A549 (cell line): ENCODE measurements at places on chromosomes 6 and 20.

GRCh38 chr6:130872250-130873095, 45.3 kb downstream of the SMLR1 start:
- peak; percentile 41 for DNase-seq

DNA sequence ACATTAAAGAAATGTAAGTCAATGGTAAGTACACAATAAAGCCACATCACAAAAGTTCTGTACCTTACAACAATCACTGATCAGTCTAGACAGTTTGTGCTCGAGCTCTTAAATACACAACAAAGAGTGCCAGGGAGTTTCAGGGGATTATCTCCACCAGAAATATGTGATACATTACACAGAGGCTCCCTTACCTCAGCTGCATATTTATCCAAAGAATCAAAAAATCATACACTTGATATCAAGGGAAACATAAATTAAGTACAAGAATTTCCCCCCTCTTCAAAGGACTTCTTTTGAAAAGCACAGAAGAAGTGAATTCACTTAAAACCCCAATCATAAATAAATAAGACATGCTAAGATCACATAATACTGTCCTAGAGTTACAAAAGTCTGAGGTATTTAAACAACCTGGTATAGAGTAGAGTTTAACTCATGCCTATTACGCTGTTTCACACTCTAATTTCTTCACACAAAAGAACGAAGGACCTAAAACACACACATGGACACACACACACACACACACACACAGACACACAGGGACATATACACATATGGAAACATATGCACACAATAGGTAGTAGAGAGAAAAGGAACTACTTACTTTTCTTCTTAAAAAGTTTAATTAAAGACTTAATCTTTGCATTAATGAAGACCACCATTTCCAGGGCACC, 528 bp downstream of the NHSL1 start:
- DNase-seq = no peak

GRCh38 chr6:145267076-145267867, 468.0 kb downstream of the EPM2A start:
- no peak for DNase-seq

- DNase-seq = peak; percentile 91
Measured at GRCh38 chr6:26595669-26596269, 984 bp upstream of the ABT1 start.

DNA sequence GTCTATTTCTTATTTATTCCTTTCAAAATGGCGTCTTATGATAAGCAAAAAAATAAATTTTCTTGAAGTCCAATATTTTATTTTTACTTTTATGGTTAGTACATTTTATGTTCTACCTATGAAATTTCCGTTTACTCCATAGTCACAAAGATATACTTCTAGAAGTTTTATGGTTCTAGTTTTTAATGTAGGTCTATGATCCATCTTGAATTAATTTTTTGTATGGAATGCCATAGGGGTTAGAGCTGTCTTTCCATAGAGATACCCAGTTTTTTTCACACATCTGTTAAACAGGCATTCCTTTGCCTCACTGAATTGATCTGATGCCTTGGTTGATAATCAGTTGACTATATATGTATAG, 24.9 kb upstream of the ASIP start:
- DNase-seq = no peak

DNA sequence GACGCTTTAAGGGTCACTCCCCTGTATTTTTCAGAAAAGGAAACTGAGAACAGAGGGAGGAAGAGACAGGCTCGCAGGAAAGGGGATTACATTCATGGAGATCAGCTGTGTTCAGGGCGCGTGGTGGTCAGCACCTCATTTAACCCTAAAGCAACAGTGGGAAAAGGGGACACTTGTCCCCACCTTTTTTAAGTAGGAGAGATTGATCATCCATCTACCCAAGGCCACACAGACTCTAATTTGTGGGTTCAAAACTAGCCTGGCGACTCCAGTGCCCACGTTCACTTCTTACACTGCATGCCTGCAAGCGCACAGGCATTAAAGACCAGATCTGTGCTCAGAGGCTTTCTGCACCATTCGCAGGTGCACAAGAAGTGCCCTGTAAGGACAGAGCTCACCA, 167.9 kb upstream of the SNX9 start:
- no peak for DNase-seq

- DNase-seq = peak; percentile 41
Measured at GRCh38 chr20:5933802-5934436, 16.4 kb downstream of the TRMT6 start.

GRCh38 chr20:19260412-19261090, 48.1 kb downstream of the SLC24A3 start:
- DNase-seq = no peak

GRCh38 chr20:33351696-33352095, 49.6 kb downstream of the CDK5RAP1 start:
- no peak for DNase-seq

DNA sequence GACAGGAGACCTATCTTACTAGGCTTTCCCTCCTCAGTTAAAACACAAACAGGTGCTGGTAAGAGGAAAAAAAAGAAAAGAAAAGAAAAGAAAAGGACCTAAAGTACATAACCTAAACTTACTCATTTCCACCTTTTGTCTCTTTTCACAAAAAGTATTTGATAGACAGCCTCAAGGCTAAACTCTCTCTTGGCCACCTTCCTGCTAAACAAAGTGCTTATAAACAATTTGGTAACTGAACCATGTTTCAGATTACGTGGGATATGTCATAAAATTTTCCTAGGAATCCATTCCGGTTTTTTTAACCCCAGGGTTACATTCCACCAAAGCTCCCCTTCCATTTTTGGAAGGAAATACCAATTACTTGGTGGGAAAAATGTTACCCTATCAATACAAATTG, 109.0 kb downstream of the PRND start:
- no peak for DNase-seq

- no peak for DNase-seq
Measured at GRCh38 chr6:17899491-17899890, 87.9 kb downstream of the KIF13A start.

GRCh38 chr20:64069614-64070243, 6.7 kb downstream of the TCEA2 start:
- DNase-seq = no peak

DNA sequence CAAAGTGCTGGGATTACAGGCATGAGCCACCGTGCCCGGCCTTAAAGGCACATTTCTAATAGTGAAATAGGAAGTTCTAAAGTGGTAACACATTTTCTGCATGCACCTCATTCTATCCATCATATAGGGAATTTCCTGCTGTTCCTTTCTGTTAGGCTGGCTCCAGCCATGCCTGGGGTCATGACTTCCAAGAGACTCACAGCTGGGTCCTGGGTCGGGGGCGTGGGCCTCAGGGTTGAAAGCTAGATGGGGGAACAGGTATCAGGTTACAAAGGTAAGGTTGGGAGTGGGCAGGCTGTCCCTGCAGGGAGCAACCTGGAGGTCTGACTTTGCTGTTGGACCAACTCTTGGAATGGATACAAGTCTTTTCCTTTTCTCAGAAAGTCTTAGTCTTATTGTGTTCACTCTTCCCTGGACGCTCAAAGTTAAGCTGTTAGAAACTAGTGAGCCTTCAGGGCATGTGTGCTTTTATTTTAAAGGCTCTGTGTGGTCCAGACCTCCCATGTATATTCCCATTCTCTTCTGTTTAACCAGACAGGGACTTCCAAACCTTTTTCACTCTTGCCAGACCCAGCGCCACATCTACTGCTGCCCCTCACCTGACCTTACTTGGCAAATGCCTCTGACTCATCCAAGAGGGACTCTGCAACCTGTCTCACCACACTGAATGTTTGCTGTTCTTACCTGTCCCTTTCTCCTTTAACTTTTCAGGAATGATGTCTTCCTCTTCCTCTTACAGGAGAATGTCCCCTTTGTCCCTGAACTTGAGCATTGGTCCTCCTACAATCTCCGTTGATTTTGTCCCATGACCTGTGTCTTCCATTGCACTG, 64.4 kb downstream of the TMEM170B start:
- DNase-seq = no peak

GRCh38 chr6:118889163-118889562, 4.8 kb upstream of the ASF1A start:
- no peak for DNase-seq

GRCh38 chr6:109015176-109015575, 79.5 kb downstream of the SESN1 start:
- no peak for DNase-seq

DNA sequence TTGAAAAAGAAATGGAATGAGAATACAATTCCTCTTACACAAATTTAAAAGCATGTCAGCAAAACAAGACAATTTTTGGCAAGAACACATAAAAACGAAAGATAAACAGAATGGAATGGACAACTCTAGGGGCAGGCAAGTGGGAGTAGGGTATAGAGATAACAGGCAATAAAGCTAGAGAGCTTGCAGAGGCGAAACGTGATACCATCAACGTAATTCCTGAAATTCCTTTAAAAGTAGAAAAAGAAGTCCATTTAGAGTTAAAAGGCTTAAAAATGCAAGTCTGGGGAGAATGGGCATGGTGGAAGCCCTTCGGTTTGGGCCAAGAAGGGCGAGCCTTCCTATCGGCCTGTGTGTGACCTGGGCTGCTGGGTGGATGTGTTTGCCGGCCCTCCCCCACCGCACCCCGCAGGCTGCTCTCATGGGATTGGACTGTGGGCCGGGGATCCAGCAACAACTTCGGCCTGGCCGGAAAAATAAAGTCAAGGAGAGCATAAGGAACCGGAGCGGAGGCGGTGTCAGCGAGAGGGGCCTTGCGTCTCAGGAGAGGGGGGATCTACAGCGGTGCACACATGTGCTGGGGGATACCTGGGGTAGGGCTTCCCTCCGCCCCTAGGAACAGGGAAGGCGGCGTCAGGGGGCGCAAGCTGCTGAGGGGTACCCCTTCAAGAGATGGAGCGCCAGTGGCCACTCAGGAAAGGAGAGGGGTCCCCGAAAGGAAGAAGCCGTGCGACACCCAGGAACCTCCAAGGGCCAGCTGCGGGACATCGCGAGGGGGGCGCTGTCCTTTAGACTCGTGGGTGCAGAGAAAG, 4.1 kb downstream of the TMEM239 start:
- no peak for DNase-seq

GRCh38 chr20:24507182-24507853, 37.9 kb downstream of the SYNDIG1 start:
- DNase-seq = no peak

DNA sequence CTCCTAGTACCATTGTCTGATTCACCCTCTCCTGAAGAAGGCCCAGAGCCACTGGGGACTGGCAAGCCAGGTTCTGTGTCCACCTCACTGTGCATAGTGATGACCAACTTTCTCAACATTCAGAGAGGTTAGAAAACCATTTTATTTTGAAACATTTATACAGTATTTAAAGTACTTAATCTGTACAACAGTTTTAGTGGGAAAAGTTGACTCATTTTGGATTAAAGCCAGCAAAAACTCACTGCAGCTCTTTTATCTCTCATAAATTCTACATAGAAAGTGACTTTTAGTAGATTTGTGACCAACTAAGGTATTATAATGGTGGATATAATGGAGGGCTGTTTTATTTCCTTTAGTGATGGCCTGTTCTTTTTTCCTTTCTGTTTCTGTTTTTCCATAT, 9.7 kb downstream of the TULP4 start:
- DNase-seq = no peak

- no peak for DNase-seq
Measured at GRCh38 chr6:145213614-145214013, 521.7 kb downstream of the EPM2A start.

DNA sequence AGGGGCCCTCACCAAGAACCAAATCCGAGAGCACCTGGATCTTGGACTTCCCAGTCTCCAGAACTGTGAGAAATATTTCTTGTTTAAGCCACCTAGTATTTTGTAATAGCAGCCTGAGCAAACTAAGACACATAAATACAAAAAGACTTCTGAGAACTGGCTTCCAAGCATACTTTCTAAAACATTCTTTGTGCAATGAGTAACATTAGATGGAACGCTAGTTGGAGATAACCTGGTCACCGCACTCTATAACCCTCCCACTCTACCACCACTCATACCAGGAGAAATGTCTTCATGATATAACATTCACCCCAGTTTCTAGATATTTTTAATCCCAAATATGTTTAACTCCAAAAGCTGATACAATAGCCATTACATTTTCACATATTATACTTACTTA, 169.5 kb upstream of the THEMIS start:
- no peak for DNase-seq

DNA sequence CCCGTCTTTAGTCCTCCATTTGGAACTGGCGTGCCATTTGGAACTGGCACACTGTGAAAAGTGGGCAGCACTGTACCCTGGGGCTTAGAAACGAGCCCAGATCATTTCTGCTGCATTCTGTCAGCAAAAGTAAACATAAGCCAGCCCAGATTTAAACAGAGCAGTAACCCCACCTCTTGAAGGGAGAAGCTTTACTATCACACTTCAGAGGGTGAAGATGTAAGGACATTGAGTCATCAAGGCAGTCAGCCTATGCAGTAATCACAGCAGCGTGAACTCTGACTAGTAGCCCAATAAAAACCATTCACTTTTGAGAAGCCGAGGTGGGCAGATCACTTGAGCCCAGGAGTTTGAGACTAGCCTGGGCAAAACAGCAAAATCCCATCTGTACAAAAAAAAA, 216.9 kb downstream of the EYA2 start:
- DNase-seq = no peak
